Esophagus squamous epithelium (tissue), 5 donors: ENCODE measurements at places on chromosomes 16 and 17.

- no peak for DNase-seq
These were observed 7.2 kb downstream of the KRT38 start for GRCh38 chr17:41433586-41433985.

DNA sequence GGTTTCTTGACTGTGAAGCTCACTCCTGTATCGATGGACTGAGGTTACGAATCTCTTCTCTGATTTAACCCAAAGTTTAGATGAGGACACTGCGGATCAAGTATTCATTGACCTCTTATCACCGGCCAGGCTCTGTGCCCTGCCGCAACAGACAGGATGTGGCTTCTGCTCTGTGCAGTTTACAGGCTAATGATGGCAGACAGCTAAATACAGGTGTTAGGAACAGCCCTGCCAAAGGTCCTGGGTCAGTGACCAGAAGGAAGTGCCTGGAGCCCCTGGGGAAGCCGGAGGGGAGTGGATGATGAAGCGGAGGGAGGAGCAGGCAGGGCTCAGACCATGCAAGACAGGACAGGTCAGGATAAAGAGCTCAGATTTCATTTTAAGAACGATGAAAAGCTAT, 44.4 kb downstream of the HAPSTR1 start:
- no peak for DNase-seq

DNA sequence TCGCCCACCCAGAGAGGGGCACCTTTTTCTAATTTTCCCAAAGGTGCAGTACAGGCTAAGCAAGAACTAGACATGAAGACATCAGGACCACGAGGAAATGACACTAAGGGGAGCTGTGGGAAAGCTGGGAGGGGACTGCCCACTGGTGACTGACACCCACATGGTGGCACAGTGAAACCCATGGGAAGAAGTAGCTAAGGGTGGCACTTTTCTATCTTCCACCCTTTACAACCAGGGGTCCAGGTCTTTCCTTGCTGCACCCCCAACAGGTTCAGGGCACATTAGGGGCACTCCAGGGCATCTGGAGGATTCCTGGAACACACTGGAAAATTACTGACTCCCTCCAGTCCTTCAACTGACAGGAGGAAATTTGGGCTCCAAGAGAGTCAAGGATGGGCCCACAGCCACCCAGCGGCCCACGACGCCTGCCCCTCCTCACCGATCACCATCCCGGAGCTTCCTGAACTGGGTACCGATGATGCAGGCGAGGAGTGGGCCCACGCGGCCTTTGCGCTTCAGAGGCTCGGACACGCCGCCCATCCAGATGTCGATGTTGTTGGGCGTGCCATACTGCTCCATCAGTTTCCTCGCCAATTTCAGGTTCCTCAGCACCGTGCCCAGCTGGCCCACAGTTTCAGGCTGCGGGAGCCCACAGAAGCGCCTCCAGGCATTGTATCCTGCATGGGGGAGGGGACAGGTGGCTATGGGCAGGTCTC, 9.4 kb downstream of the MPO start:
- no peak for DNase-seq

DNA sequence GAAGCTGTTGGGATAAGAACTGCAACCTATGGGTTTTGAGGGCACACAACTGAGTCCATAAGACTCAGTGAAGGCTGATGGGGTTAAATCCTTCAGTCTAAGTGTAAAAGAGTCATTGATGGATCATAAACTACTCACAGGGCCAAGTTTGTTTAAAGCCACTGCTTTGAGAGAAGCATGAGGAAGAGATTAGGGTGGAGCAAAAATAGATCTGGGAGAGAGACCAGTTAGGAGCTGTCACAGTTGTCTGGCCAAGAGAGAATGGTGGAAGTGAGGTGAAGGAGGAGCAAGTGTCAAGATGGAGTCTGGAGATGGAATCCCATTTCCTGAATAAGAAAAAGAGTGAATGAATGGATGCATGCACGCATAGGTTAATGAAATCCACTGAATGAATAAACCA, 379.1 kb upstream of the CDH11 start:
- no peak for DNase-seq

GRCh38 chr16:7167626-7168025, 165.0 kb upstream of the RBFOX1 start:
- no peak for DNase-seq

DNA sequence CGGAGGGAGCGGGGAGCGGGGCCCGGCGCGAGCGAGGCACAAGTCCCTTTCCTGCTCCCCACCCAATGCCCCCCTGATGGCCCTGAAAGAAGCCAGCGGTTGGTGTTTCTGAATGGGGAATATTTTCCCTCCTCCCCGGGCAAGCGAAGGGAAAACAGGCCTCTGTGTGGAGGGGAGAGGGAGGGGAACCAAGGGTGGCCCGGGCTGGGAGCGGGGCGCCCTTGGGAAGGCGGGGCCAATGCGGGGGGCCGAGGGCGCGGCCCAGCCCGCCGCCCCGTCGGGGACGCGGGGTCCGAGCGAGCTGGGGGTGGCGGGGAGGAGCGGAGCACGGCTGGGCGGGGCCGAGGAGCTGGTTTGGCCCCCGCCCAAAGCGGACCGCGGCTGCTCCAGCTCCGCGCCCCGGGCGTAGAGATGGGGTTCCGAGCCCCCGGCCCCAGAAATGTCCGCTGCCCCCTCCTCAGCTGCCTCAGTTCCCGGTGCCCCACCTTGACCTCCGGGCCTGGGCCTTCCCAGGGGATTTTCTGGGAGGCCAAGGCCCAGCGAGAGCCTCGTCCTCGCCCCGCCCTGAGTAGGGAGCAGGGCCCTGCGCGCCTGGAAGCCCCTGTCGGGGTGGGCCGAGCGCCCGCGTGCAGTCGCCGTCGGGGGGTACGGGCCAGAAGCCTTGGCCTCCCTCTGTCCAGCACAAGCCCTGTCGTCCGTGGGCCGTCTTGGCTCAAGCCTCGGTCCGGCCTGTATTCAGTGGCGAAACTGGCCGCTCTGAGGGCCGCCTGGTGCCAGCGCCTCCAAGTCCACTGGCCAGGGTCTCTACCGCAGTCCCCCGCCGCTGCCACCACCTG, 3.9 kb upstream of the HEXIM1 start:
- no peak for DNase-seq
